ENCODE measurements at places on chromosomes 2 and 18.
A peak's percentile ranks its signal among the peaks of the same experiment; 100 is the strongest.

DNA sequence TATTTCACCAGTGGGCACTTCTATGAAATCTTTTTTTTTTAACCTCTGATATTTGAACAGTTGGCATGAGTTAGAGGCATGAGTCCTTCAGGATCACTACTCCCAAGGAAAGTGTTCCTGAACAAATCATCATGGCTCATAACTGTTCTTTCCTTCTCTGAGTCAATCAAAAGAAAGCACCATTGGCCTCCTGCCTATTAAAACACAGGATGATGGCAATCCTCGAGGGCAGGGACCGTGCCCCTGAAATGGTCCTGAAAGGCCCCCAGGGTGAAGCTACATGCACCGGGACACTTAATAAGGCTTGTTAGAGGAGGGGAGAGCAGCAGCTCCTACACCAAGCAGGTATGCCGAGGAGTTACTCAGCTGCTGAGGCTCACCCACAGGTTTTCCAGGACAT, 43.5 kb downstream of the SLC14A2 start:
- H3K4me1 ChIP-seq = no peaks in the 10 kb centered on the region
- H3K27me3 ChIP-seq = no peaks in the 10 kb centered on the region
- H3K4me3 ChIP-seq = no peak overlapping the region
- H3K27ac ChIP-seq = no peak overlapping the region
- H3K36me3 ChIP-seq = no peaks in the 10 kb centered on the region

DNA sequence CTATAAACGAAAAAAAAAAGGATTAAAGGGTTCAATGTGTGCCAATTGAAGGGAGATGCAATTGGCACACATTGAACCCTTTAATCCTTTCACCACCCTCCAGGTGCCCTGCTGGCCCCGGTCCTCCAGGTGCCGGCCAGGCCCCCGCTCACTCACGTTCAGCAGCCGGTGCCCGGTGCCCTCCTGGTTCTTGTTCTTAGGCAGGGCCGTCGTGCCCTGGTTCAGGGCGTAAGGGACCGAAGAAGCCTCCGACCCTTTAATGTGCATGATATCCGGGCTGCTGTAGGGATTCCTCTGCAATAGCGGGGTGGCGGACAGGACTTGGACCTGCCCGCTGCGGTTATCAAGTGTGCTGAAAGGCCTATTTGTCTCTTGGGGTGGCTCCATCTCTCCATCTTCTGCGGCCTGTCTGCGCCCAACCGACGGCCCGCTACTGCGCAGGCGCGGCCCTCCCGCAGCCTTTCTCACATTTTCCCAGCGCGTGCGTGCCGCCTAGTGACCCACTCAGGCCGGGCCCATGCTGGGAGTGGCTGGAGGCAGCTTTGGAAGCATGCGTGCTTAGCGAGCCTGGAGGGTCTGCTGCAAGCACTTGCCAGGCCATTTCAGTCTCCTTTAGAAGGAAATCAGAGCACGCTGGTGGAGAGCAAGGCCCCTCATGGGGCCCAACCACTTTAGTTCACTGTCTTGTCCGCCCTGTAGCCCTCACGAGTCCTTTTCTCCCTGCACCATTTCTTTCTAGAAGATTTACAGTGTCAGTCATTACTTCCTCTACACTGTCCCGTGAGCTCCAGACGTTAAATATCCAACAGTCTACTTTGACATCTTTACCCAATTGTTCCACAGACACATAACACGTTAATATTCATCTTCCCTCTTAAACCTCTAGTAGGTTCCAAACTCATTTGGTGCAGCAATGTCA, 24.3 kb downstream of the TMEM237 start:
- peak; percentile 75 for DNase-seq
- no peak overlapping the region for H3K4me3 ChIP-seq
- no peaks in the 10 kb centered on the region for H3K4me1 ChIP-seq
- H3K27ac ChIP-seq = no peak overlapping the region

DNA sequence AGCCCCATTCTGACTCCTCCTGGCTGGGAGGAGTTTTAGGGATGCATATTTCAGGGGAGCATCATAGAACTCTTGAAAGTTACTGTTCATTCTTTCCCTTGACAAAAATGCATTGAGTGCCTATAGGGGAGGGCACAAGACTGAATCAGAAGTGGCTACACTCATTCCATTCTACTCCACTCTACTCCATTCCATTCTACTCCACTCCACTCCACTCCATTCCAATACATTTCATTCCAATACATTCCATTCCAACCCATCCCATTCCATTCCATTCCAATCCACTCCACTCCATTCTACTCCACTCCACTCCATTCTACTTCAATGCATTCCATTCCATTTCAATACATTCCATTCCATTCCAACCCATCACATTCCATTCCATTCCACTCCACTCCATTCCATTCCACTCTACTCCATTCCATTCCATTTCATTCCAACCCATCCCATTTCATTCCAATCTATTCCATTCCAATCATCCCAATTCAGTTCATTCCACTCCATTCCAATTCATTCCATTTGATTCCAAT, 110.8 kb downstream of the LOXHD1 start:
- no peak for DNase-seq
- H3K4me1 ChIP-seq = no peaks in the 10 kb centered on the region
- no peak overlapping the region for H3K4me3 ChIP-seq
- no peaks in the 10 kb centered on the region for H3K27me3 ChIP-seq
- H3K36me3 ChIP-seq = no peaks in the 10 kb centered on the region

GRCh38 chr2:63049970-63050333, 678 bp upstream of the OTX1 start:
- no peak for DNase-seq
- H3K4me1 ChIP-seq = no peaks in the 10 kb centered on the region
- H3K4me3 ChIP-seq = peak overlapping the region; percentile 56
- H3K36me3 ChIP-seq = no peaks in the 10 kb centered on the region
- peaks cover 27% of the 10 kb centered on the region for H3K27me3 ChIP-seq

DNA sequence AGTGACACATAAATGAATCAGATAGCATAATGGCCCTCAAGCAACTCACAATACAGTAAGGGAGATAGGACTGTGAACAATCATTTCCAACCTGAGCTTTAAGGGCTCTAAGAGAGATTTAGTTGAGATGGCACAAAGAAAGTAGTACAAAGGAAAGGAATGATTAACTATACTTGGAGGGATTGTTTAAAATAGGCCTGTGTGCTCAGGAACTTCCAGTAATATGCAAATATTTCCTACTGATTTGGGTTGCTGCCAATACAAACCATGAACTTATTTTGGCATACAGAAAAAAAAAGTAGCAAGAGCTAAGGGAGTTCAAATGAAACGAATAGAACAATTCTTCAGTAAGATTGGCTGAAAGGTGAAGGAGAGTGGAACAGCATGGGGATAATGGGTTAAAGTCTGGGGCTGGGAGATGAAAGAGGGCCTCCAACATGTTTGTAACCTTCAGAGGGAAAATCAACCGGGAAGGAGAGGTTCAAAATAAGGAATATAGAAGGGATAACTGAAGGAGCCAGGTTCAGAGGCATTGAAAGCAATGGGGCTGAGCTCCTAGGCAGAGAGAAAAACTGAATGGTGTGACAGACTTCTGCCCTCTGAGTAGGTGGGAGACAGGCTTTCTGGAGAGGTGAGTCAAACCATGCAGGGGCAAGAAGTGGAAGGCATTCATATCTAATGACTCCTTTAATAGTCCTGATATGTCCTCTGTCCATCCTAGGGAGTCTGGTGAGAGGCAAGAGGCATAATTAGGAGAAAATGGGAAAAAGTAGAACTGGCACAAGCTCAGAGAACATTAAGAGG, 83.5 kb downstream of the DNAH7 start:
- no peak overlapping the region for H3K4me3 ChIP-seq
- DNase-seq = no peak
- H3K36me3 ChIP-seq = no peaks in the 10 kb centered on the region
- H3K4me1 ChIP-seq = no peaks in the 10 kb centered on the region
- no peaks in the 10 kb centered on the region for H3K27me3 ChIP-seq
- no peak overlapping the region for H3K27ac ChIP-seq

DNA sequence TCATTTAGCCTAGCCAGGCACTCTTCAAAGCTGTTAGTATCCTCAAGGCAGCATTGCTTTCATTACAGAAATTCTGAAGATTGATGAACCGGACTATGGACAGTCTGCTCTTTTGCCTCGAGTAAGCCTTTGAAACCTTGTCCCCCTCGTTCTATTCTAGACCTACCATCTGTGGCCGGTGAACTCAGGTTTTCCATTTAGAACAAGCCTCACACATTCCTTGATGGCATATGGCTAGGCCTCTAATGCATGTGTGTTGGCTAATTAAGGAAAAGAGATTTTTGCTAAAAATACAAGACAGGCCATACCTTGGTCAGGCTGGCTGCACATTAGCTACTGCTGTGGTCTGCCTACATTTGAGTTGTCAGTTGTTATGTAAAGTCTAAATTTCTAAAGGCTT, 111.8 kb downstream of the CERS6 start:
- H3K4me3 ChIP-seq = no peak overlapping the region
- DNase-seq = no peak
- H3K4me1 ChIP-seq = no peaks in the 10 kb centered on the region
- no peaks in the 10 kb centered on the region for H3K27me3 ChIP-seq
- no peaks in the 10 kb centered on the region for H3K36me3 ChIP-seq

GRCh38 chr18:8526332-8526731, 82.9 kb upstream of the RAB12 start:
- no peaks in the 10 kb centered on the region for H3K27me3 ChIP-seq
- H3K4me3 ChIP-seq = no peak overlapping the region
- DNase-seq = no peak
- H3K27ac ChIP-seq = no peak overlapping the region

GRCh38 chr2:84991404-84992160, 20.6 kb downstream of the KCMF1 start:
- no peaks in the 10 kb centered on the region for H3K27me3 ChIP-seq
- H3K4me1 ChIP-seq = no peaks in the 10 kb centered on the region
- H3K4me3 ChIP-seq = no peak overlapping the region
- H3K36me3 ChIP-seq = no peaks in the 10 kb centered on the region

- no peaks in the 10 kb centered on the region for H3K4me1 ChIP-seq
- H3K27ac ChIP-seq = no peak overlapping the region
- no peak for DNase-seq
- H3K36me3 ChIP-seq = no peaks in the 10 kb centered on the region
- no peak overlapping the region for H3K4me3 ChIP-seq
Measured at GRCh38 chr2:31127931-31128330, 10.3 kb downstream of the GALNT14 start.

DNA sequence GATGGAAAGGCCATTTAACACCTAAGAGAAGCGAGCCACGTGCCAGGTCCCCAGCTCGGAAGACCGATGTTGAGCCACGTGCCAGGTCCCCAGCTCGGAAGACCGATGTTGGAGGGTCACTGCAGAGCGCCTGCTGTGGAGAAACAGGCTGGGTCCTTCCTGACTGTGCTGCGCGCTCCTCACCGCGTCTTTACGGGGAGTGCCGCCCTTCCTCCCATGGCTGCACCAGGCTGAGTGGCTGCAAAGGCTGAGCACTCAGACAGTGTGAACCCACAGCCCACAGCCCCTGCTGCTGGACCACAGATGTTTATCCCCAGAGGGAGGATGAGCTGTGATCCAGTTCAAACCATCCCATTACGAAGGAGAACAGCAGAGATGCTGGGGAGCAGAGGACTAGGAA, 55.7 kb downstream of the RTP5 start:
- H3K27me3 ChIP-seq = no peaks in the 10 kb centered on the region
- H3K4me1 ChIP-seq = no peaks in the 10 kb centered on the region
- H3K27ac ChIP-seq = no peak overlapping the region
- no peak for DNase-seq
- H3K4me3 ChIP-seq = no peak overlapping the region

DNA sequence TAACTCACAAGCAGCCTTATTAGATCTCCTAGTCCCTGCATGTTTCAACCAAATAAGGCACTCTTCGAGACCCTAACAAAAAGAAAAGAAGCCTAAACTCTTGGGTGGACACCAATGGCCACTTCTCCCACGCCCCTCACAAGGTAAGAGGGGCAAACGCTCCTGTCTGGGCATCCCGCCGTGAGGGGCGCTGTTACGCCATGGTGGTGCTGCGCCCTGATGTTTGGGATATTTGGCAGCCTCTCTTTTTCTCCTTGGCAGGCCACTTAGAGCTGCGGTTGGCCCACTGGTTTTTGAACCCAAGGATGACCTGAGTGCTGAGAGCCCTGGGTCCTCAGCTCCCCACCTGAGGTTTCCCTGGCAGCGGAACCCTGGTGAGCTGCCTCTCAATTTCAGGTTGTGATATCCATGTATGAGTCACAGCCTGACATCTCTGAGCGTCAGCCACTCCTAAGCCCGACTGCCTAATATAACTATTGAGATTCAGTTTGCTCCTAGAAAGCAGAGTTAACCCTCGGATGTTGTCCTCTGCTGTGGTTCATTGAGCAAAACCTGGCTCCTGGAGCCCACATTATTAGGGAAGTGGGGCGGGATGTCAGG, 103.3 kb downstream of the COL6A3 start:
- peak overlapping the region; percentile 99 for H3K27ac ChIP-seq
- peaks cover 18% of the 10 kb centered on the region for H3K4me1 ChIP-seq
- H3K27me3 ChIP-seq = no peaks in the 10 kb centered on the region
- no peaks in the 10 kb centered on the region for H3K36me3 ChIP-seq
- no peak overlapping the region for H3K4me3 ChIP-seq

- DNase-seq = no peak
- no peaks in the 10 kb centered on the region for H3K4me1 ChIP-seq
- H3K27ac ChIP-seq = no peak overlapping the region
Measured at GRCh38 chr18:44557616-44558151, 123.0 kb upstream of the SETBP1 start.

DNA sequence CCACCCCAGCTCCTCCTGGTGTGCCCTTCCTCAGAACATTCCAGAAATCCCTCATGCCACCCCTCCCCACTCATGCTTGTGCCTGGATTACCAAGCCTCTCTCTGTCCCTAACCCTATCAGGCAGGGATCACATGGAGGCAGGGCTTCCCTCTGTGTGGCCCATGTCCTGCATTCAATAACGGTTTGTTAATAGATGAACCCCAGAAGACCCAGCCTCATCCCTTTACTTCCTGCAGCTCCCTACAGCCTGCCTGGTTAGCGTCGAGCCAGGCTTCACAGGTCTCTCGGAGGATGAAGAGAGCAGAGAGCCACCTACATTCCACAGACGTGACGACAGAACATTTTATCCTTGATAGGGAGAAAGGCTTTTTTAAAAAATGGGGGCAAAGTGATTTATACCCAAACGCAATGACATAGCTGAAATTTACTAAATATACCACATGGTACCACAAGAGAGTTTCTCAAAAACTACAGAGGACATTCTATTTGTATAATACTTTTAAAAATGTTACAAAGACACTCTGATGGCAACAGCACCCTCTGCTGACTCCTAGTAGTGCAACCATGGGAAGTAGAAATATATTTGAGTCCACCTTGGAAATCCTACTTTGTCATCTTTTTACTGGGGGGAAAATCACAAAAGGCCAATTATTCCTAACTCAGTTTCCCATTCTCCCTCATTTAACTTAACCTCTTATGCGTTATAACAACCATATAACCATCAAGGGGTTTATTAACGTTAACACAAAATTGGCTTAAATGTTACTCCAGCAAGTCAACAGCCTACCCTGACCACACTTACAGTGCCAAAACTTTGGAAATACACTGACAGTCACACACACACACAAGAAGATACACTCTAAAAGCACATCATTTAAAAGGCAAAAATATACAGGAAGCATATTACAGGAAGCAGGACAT, 30.7 kb downstream of the FBXO15 start:
- H3K27ac ChIP-seq = no peak overlapping the region
- no peak for DNase-seq
- H3K4me3 ChIP-seq = no peak overlapping the region
- H3K27me3 ChIP-seq = no peaks in the 10 kb centered on the region

Data from uterus (tissue), 4 donors.